Stimulated activated naive CD8-positive, alpha-beta T cell treated with anti-CD3 and anti-CD28 coated beads, Interleukin-15, amount 100 ng/mL, for 72 hours (primary cell): ENCODE measurements at places on chromosomes 5 and 9.

DNA sequence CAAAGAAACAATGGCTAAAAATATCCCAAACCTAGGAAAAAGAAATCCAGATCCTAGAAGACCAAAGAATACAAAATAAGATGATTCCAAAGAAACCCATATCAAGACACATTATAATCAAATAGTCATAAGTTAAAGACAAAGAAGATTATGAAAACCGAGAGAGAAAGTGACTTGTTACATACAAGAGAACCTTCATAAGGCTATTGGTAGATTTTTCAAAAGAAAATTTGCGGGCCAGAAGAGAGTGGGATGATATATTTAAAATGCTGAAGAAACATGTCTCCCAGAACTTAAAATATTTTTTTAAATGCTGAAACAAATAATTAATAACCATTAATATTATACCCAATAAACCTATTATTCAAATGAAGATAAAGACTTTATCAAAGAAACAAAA, 687.3 kb downstream of the TLE4 start:
- DNase-seq, result no peak

DNA sequence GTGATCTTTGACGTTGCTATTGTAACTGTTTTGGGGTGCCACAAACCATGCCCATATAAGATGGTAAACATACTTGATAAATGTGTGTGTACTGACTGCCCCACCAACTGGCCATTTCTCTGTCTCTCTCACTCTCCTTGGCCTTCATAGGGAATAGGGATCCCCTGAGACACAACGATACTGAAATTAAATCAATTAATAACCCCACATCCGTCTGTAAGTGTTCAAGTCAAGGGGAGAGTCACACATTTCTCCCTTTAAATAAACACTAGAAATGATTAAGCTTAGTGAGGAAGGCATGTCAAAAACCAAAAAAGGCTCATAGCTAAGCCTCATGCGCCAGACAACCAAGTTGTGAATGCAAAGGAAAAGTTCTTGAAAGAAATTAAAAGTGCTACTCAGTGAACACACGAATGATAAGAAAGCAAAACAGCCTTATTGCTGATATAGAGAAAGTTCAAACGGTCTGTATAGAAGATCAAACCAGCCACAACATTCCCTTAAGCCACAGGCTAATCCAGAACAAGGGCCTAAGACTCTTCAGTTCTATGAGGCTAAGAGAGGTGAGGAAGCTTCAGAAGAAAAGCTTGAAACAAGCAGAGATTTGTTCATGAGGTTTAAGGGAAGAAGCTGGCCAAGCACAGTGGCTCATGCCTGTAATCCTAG, 111.1 kb downstream of the UGCG start:
- DNase-seq, result no peak

DNA sequence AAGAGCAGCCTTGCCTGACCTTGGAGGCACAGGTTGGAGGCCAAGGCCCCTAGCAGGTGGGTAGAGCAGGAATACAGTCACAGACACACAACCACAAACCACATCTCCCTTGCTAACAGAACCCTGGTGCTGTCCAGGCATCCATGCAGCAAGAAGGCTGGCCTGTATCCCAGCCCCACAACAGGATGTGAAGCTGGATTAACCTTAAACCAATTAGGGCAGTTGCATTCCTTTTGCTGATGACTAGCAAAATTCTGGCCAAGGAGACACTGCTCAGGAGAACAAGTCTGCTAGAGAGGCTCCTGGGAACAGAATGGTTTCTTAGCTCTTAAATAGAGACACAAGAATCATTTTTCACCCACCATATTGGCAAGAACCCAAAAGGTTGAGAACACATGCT, 97.8 kb downstream of the C5orf15 start:
- DNase-seq, result no peak

- no peak for DNase-seq
Observed at GRCh38 chr5:16606628-16607027, 10.2 kb downstream of the RETREG1 start.

DNA sequence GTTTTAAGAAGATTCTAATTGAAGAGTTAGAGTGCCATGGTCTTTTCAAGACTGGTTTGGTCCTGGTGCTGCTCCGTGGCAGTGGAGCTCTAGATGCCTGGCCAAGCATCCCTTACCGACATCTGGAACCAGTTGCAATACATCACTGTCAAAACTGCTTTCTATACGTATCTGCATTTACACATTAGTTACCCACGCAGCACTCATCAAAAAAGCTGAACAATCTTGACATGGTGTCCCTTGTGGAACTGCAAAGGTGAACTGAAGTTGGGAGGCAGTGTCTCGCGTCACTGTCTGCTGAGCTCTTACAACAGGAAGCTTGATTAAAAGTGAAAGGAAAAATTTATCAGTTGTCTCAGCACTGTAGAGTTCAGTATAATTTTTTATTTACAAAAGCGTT, 82.6 kb downstream of the PBX3 start:
- peak; percentile 30 for DNase-seq

DNA sequence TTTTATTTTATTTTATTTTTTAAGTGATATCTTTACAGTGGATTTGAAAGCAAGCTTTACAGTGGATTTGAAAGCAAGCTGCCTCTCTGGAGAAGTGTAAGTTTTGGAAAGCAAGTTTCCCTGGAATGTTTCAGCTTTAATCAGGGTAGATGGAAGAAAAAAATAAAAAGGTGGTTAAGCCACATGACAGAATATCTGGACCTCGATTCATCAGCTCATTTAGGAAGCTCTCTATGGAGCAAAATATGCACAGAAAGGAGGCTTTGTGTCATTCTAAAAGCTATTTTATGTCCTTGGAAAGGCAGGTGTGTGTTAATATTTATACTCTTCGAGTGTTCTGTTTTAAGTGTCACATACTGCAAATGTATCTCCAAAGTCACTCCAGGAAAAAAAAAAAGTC, 409.2 kb upstream of the KLF4 start:
- no peak for DNase-seq

GRCh38 chr9:72646061-72646460, 124.7 kb downstream of the TMC1 start:
- DNase-seq, result no peak

- peak; percentile 70 for DNase-seq
Observed at GRCh38 chr5:146541958-146542849, 26.2 kb upstream of the GPR151 start.

DNA sequence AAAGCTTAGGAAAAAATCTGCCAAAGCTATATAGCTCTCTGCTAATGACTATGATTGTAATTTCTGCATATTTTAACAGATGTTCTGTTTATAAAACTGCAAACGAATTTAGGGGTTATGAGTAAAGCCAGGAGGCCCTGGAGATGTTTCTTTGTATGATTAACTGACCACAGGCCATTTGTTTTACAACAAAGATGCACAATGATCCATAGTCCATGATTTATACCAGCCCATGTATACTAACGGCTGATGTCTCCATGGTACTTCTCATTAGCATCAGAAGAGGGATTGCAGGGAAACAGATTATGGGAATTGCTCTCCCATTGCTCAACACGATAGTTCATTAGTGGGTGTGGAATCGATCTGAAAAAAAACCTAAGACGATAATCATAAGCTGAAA, 78.9 kb downstream of the PPP2R2B start:
- DNase-seq, result no peak

GRCh38 chr5:168304349-168304748, 12.9 kb downstream of the WWC1 start:
- DNase-seq, result no peak

- no peak for DNase-seq
Observed at GRCh38 chr5:159735749-159736660, 180.3 kb upstream of the ADRA1B start.

DNA sequence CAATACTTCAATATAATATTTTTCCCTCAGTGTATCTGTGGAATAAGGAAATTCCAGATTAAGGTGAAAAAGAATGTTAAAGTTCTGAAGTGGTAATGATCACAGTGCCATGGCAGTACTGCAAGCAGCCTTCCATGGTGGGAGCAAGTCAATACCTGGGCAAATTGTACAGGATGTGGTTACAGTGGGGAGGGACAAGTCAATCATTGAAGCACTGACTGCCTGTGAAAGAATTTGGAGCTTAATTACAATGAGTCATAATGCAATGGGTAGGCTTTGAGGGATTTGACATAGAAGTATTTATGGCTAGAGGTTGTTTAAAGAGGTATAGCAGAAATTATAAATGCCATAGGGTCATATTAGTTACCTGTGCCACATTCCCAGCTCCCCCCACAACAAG, 786.5 kb upstream of the ACO1 start:
- DNase-seq, result no peak

DNA sequence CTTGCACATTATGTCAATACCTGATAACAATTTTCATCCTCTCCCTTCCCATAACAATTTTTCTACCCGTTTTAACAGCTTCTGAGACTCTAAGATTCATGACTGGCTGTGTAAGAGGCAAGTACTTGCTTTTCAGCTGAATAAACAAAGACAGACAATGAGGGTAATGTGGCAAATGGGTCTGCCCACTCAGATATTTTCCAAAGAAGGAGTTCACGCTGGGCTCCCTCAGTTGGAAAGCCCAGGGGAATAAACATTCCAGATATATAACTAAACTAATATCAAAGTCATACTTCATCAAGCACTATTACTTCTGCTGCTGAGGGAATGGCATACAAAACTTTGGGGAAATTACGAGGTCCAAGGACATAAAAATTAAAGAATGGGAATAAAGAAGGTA, 24.4 kb downstream of the MEGF9 start:
- DNase-seq, result no peak

DNA sequence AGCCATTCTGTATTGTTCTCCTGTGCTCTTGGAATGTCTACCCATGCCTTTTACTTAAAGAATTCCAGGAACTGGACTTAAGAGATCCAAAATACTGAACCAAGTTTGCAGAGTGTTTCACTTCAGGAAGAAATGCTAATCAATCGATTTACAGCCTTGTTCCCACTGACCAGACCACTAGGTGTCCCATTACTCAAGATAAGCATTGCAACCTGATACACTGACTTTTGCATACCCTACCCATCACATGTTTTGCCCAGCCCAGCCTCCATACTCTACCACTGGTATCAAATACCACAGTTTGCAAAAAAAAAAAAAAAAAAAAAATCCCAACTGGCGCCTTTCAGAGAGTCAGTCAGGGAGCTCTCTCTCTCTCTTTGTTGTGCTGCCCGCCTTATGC, 550.8 kb downstream of the CDH9 start:
- no peak for DNase-seq

DNA sequence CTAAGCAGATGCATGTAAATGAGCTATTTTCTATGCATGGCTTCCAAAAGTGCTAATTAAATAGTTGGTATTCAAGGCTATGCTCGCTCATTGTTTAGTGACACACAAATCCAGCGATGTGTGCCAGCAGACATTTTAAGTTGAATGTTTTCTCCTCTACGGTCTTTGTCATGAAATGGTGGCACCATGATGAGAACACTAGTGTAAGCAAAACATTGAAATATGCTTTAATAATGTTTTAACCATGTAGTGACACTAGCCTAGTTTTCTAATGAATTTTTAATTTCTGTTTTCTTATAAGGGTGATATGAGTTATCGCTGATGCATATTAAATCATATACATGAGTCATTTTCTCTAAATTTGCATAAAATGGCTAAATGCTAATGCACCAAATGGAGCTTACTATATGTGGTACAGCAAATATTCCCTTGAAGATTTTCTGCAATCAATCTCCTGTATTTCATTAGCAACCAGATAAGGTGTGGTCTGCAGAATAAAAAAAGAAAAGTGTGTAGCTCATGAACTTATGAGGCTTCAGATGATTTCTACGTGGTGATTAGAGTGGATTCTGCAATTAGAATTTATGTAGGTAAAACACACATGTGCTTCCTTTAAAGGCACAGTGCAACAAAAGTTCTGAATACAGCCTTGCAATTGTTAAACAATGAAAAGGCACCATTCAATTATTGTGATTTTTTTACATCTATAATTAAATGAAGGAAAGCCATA, 226.6 kb downstream of the MEF2C start:
- no peak for DNase-seq

DNA sequence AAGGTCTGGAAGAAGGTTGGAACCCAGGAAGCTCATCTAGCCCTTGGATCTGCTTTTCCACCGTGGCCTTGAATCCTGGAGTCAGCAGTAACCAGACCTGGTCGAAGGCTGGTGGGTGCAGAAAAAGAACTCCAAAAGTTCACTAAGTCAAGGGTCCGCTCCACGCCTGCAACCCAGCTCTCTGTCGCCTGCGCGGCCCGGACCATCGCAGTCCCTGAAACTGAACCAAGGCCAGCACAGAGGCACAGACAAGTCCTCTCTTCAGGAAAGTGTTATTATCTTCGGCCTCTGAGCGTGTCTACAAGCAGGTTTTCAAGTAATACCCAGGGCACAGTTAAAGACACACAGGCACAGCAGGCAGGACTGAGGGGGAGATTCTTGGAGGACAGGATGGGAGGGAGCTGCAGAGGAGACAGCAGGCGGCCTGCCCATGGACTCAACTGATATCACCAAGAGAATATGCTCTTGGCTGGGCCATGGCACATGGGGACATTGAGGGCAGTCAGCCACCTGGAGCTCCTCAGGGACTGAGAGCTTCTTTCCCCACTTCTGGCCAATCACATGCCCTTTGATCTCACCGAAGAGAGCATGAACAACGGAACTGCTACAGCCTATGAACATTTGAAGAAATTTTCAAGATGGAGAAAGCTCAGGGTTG, 45.8 kb upstream of the SEMA4D start:
- no peak for DNase-seq

- peak; percentile 47 for DNase-seq
Observed at GRCh38 chr9:93826209-93826608, 128.9 kb downstream of the BARX1 start.

- DNase-seq, result no peak
Observed at GRCh38 chr9:79193001-79193400, 378.8 kb upstream of the TLE4 start.
